ENCODE measurements at places on chromosomes 13 and 19. TPM values are rescaled to one million over a fixed set of nuclear protein-coding genes. Genes with fewer than 3 reads are reported as not detected.

GTF2F1 gene
- total RNA-seq = 35.4 TPM

- H3K4me3 ChIP-seq = no peak overlapping the region
- DNase-seq = no peak
- H3K27me3 ChIP-seq = no peaks in the 10 kb centered on the region
- H3K4me1 ChIP-seq = no peaks in the 10 kb centered on the region
- H3K27ac ChIP-seq = no peak overlapping the region
Measured at GRCh38 chr13:24118576-24118975, 41.9 kb upstream of the SPATA13 start.

DNA sequence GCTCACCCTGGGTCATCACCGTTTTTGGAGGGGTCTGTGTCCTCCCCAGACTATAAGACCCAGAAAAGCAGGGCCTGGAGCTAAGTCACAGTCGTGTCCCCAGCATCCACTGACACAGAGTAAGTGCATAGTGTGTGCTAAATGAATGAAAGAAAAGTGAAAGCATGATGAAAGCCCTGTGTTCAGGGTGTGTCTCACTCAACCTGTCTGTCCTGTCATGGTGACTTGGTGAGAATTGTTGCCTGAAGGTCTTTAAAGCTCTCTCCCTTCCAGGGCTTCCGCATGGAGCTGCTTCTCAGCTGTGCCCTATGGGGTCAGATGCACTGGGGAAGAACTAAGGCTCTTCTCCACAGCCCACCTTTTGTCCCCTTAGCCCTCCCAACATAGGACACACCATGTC lies 20.5 kb upstream of the IGFL1 start:
- no peak overlapping the region for H3K27ac ChIP-seq
- DNase-seq = no peak
- H3K36me3 ChIP-seq = no peaks in the 10 kb centered on the region

C2CD4C gene
- total RNA-seq = not detected

DNA sequence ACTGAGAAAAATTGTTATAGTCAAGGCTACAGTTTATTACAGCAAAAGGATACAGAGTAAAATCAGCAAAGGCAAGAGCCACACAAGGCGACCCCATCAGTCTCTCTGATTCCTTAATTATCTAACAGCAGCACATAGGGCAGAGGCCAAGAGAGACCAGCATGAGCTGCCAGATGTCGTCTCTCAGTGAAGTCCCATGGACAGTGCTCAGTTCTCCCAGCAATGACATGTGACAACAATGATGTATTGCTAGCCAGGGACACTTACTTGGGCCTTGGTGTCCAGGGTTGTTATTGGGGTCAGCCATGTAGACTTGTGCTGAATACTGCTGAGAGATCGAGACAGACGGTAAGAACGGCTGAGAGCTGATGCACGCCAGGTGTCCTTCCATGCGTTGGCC lies 22.3 kb downstream of the ZSWIM9 start:
- H3K4me3 ChIP-seq = no peak overlapping the region
- H3K36me3 ChIP-seq = peaks cover 26% of the 10 kb centered on the region
- DNase-seq = no peak
- H3K27me3 ChIP-seq = no peaks in the 10 kb centered on the region

DNA sequence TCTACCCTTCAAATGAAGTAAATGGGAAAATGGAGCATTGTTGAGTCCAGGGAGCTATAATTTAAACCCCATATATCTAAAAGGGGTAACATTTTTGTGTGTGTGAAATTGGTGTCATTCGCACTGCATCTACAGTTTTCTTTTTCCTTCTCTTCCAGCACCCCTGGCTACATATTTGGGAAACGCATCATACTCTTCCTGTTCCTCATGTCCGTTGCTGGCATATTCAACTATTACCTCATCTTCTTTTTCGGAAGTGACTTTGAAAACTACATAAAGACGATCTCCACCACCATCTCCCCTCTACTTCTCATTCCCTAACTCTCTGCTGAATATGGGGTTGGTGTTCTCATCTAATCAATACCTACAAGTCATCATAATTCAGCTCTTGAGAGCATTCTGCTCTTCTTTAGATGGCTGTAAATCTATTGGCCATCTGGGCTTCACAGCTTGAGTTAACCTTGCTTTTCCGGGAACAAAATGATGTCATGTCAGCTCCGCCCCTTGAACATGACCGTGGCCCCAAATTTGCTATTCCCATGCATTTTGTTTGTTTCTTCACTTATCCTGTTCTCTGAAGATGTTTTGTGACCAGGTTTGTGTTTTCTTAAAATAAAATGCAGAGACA lies 28.6 kb downstream of the ALOX5AP start:
- no peak for DNase-seq
- no peak overlapping the region for H3K27ac ChIP-seq
- no peaks in the 10 kb centered on the region for H3K27me3 ChIP-seq
- H3K36me3 ChIP-seq = peaks cover 18% of the 10 kb centered on the region
- H3K4me1 ChIP-seq = no peaks in the 10 kb centered on the region
